ENCODE measurements at places on chromosomes 1 and 21. TPM values are rescaled to one million over a fixed set of nuclear protein-coding genes. Genes with fewer than 3 reads are reported as not detected.

The NIBAN1 gene
- 1.1 TPM for total RNA-seq

The XCL2 gene
- total RNA-seq = not detected

The TBX19 gene
- total RNA-seq = 0.65 TPM

The SLC6A9 gene
- 0.09 TPM for total RNA-seq

The DTL gene
- total RNA-seq = 9.8 TPM

The CA14 gene
- not detected for total RNA-seq

The HOOK1 gene
- under 0.01 TPM for total RNA-seq

The B3GALT5 gene
- total RNA-seq = not detected

The TAS1R1 gene
- total RNA-seq = not detected

The GPA33 gene
- not detected for total RNA-seq

The ELAVL4 gene
- total RNA-seq = under 0.01 TPM

The NR5A2 gene
- 2.5 TPM for total RNA-seq

The TSTD1 gene
- 9.1 TPM for total RNA-seq

The PRR9 gene
- total RNA-seq = not detected

The CFAP107 gene
- total RNA-seq = not detected

The ITGB2 gene
- 0.11 TPM for total RNA-seq

The OPTC gene
- total RNA-seq = not detected

The ACTL8 gene
- not detected for total RNA-seq

The SAMD11 gene
- 0.22 TPM for total RNA-seq
